A172 (cell line): ENCODE measurements at places on chromosomes 4 and X.
A peak's percentile ranks its signal among the peaks of the same experiment; 100 is the strongest.

DNA sequence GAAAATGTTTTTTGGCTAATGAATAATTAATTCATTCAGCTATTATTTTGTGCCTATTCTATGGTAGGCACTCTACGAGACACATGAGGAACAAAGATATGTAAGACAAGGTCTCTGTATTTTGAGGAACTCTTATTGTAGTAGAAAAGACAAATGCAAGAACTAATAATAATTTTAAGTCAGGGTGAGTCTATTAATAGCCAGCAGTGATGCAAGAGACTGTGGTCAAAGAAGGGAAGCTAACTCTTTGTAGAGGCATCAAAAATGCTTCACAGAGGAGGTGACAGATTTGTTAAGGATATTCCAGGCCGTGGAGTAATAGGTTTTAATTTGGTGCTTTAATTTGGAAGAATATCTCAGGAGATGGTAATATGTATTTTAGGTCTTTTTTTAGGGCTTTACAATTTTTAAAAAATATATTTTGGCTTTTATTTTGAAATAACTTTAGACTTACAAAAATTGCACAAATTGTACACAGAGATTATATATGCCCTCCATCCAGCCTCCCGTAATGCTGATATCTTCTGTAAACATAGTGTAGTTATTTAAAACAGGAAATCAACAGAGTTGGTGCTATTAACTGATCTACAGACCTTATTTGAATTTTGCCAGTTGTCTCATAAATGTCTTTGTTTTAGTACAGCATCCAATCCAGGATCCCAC, 48.1 kb downstream of the DCLK2 start:
- no peak for DNase-seq

DNA sequence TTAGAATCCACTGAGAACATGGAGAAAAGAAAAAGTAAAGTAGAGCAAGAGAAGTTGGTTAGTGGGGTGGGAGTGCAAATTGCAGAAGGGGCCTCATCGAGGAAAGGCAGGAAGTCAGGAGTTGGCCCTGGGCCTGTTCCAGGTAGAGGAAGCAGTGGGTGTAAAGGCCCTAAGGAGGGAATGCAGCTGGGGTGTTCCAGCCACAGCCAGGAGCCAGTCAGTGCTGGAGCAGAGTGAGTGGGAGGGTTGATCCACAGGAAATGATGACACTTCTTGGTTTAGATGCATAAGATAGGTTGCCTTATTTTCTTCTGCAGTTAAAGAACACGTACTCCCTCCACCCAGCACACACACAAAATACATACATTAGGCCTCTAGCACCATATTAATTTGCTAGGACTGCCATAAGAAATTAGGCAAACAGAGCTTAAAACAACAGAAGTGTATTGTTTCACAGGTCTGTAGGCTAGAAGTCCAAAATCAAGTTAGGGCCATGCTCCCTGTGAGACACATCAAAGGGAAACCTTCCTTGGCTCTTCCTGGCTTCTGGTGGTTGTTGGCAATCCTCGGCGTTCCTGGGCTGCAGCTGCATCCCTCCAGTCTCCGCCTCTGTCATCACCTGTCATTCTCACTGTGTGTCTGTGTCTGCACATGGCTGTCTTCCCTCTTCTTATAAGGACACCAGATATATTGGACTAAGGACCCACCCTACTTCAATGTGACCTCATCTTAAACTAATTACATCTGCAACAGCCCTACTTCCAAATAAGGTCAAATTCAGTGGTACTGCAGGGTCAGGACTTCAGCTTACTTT, 205.9 kb downstream of the AASDH start:
- peak; percentile 16 for DNase-seq

DNA sequence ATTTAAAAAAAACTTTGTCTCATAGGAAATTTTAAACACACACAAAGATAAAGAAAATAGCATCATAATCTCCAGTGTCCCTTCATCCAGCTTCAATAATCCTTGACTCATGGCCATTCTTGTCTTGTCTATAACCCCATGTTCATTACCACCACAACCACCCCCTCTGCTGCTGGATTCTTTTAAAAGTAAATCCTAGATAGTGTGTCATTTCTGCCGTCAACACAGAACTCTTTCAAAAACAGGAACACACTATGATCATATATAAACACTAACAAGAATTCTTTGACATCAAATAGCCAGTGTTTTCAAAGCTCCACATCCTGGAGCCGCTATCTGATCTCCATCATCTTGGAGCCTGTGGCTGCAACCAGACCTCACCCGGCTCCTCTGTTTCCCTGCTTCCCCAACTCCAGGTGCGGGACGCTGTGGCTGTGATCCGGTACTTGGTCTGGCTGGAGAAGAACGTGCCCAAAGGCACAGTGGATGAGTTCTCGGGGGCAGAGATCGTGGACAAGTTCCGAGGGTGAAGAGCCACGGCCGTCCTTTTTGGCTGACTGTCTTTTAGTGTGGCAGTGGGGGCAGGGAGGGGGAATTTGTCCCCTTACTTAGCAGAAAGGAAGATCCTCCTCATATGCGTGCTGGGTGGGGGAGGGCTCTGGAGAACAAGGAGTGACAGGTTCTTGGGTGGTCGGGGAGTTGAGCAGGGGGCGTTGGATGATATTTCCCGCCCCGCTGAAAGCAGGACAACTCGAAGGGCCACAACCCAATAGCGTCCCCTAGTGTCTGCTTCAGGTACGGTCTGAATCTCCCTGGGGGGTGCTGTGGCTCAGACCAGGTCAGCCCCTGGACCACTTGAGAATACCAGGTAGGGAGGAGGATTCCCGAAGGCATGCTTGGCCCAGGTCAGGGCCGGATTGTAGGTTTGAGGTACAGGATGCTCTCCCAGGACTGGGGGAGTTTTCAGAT, 15.6 kb downstream of the XPNPEP2 start:
- no peak for DNase-seq

DNA sequence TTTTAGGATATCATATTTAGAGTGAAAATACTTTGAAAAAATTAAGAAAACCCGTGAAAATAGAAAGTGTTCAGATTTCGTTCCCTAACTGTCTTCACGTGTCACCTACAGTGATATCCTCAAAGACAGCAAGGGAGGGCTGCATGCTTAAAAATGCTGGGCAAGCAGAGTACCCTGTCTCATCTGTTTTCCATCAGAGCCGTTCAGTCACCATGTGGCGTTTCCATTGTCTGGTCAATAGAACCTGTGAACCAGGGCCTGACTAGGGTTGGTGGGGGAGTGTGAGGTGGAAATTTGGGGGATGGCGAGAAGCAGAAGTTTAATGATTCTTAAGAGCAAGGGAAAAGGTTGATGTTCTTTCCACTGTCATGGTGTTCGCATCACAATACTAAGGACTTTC, 173.9 kb downstream of the BMPR1B start:
- DNase-seq: no peak

DNA sequence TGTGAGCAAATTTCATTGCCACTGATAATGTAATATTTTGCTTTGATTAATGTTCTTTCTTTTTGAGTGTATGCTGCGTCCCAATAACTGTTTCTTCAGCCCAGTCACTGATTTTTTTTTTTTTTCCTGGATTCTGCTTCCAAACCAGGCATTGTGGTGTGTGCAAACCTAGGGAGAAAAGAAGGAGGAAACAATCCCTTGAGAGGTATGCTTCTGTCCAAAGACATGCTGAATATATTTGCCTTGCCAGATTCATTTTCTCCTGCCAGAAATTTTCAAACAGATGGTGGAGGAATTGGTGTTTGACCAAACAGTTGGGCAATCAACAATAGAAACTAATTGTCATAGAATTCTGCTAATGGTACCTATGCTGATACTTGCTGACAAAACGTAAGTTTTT, 753.6 kb downstream of the RPA4 start:
- DNase-seq: no peak

- no peak for DNase-seq
Measured at GRCh38 chr4:136967069-136967468, 565.2 kb downstream of the PCDH18 start.

- no peak for DNase-seq
Measured at GRCh38 chr4:7917669-7918068, 22.0 kb downstream of the AFAP1 start.
